ENCODE measurements at places on chromosomes 5 and 9.

GRCh38 chr5:78627175-78627574 is 21.4 kb downstream of the LHFPL2 start:
- DNase-seq = no peak

- DNase-seq = peak; percentile 64
Measured at GRCh38 chr5:16791036-16791705, 144.9 kb downstream of the MYO10 start.

GRCh38 chr9:83355024-83355444 is 183.2 kb downstream of the FRMD3 start:
- no peak for DNase-seq

GRCh38 chr5:174736331-174736721 is 11.9 kb downstream of the MSX2 start:
- no peak for DNase-seq

GRCh38 chr5:74081126-74081525 is 455.1 kb downstream of the ARHGEF28 start:
- DNase-seq = no peak

DNA sequence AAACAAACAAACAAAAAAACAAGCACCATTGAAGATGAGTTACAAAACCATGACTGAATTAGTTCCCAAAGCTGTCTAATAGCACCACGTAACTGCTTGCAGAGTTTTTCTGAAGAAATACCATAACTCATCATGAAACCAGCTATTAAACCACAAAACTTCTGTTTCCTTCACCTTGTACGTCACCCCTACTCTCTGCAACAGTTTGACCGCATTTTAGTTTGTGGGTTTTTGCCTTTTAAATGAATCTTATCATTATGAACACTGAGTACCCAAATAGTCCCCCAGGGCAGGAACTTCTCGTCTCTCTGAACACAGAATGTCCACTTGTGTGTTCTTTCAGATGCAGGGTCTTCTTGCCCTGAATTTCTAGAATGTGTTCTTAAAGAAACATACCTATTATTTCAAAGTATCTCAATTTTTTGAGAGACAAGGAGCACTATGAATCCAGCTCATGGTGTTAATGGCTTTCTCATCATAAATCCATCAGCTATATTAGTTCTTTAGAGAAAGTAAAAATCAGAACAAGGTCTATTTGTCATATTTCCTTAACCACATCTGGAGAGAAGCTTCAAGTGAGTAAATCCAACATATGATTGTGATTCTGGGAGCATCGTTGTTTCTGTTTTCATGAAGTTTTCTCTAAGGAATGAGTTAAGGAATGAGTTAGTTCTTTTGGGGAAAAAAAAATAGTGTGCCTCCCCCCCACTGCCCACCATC is 210.6 kb downstream of the AUH start:
- DNase-seq = no peak

- DNase-seq = peak; percentile 31
Measured at GRCh38 chr5:83503662-83504061, 32.1 kb downstream of the VCAN start.

GRCh38 chr9:74036549-74037231 is 460.4 kb upstream of the RORB start:
- DNase-seq = no peak

DNA sequence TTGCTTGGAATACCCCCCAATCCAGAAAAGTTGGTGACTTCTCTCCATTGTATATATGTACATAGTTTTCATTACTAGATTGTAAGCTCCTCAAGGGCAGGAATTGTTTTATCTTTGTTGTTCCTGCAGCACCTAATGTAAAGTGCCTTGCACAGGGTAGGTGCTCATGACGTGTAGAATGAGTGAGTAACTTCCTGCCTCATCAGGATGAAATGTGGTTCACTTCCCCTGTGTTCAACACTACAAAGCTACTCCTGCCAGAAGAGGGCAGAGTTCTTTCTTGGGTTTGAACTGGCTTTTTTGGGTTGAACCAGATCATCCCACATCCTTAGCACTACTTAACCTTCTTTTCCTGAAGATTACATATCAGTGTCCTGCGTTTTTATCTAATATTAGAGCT is 23.9 kb downstream of the GTF3C4 start:
- DNase-seq = no peak

- DNase-seq = no peak
Measured at GRCh38 chr9:4168526-4168925, 131.3 kb downstream of the GLIS3 start.

GRCh38 chr9:20884985-20885593 is 146.4 kb downstream of the HACD4 start:
- peak; percentile 27 for DNase-seq

GRCh38 chr9:102237094-102237493 is 498.6 kb upstream of the GRIN3A start:
- no peak for DNase-seq

DNA sequence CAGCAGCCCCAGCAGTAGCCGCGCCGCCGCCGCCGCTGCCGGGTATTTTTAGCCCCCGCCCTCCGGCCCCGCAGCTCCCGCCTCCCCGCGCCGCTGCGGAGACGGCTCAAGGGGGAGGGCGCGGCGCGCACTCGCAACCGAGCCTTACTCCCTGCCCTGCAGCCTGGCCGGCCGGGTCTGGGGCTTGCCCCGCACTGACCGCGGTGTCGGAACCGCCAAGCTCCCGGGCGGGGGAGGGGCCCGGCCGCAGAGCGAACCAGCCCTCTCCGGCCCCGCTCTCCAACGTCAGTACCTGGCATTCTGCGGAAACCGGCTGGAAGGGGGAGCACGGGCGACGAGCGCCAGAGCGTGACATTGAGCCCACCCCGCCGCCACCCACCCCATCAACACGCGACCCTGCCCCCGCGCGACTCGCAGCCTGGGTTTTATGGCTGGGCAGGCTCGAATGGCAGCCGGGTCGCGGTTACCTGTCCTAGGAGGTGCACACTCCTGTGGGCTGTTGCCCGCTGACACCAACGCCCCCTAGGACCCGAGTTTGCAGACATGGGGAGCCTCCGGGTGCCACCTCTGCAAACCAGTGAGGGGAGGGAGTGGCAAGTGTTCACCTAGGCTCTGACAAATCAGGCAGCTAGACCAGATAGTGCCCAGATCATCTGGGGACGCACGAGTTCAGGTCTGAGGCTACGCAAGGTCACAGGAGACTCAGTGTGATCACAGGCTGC is at the start of gene ACSL6:
Gene ACSL6, minus strand, starts transcription at position 37 of the 722 bp plus-strand sequence. CDS start 105 bp downstream, outside the sequence.
- no peak for DNase-seq

- DNase-seq = no peak
Measured at GRCh38 chr9:35980289-35981011, 22.5 kb upstream of the OR2S2 start.

DNA sequence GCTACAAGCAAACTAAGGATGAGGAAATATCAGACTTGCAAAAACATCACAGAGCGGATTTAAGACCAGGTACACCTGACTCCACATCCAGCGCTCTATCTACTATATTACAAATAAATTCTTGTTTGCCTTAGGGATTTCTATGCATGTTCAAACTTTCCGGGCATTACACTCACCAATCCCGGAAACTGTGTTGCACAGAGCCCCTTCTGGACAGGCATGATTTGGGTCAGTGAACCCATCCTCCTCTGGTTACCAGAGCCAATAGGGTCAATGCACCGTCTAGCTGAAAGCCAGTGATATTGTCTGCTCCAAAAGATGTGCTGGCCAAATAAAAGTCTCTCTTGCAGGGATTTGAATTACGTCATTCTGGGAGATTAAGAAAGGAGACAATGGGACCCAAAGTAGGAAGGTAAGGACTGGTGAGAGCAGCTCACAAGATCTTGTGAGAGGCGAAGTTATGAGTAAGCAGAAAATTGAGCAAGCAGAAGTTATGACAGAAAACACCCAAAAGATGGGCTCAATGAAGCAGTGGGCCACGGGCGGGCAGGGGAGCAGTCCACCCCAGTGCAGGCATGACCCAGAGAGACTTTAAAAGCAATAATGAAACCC is 155.8 kb upstream of the RAI14 start:
- DNase-seq = no peak

GRCh38 chr5:499233-500209 is 24.7 kb downstream of the SLC9A3 start:
- no peak for DNase-seq

DNA sequence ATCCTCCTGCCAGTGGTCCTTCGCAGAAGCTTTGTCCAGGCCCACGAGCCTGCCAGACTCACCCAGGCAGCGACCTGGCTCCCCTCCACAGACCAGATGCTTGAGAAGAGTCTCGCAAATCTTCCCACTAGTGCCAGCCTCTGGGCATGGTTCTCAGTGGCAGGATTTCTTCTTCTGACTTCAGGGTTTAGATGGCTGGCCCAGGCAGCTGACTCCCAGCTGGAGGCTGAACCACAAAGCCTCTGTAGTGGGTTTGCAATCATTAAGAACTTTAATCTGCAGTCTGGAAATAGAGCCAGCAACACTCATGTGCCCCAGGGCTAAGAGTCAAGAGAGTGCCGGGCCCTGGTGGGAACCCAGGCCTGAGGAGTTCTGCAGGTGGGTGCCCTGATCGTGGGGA is 90.6 kb upstream of the ICE1 start:
- no peak for DNase-seq

DNA sequence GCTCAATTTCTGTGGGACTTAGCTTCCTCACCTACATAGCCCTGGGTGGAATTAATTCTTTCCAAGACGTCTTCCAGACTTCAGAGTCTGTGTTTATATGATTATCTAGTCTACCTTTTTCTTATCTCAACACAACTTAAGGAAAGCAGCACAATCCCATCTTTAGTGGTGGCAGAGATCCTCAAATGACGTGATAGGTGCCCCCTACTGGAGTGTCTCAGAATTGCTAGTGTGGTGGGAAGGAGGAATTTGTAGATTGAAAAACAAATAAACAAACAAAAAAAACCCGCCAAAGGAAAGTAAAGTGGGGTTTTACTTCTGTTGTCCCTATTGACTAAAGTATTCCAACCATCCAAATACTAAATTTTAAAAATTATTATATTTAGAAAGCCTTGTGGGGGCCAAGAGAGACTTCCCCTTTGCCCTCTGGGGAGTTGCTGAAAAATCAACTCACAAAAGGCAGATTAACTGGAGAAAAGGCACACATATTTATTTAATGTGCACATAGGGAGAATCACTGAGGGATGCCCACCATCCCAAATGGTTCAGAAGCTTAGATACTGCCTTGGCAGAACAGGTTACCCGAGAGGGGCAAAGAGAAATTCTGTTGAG is 283.3 kb downstream of the TMEM167A start:
- DNase-seq = no peak

DNA sequence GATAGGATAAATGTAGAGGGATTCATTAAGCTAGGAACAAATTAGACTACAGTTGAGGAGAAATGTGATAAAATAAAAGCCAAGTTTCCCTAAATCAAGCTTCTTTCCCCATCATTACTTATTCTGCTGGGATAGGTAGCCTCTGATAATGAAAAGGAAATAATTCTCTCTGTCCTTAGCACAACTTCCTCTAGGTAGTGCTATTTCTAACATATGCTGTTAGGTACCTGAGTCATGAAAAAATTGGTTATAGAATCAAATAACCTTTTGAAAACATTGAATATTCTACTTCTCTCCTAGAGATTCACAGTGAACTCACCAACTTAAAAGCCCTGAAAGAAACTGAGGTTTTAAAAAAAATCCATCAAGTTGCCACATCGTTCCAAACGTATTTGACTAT is 1793.1 kb downstream of the EFNA5 start:
- DNase-seq = no peak

- no peak for DNase-seq
Measured at GRCh38 chr5:84131372-84131771, 253.3 kb downstream of the EDIL3 start.

GRCh38 chr5:122183788-122184170 is 54.4 kb downstream of the ZNF474 start:
- no peak for DNase-seq

- peak; percentile 77 for DNase-seq
Measured at GRCh38 chr5:154179846-154180710, 10.5 kb upstream of the GALNT10 start.

- DNase-seq = no peak
Measured at GRCh38 chr5:41966401-41967105, 41.5 kb downstream of the FBXO4 start.

- no peak for DNase-seq
Measured at GRCh38 chr5:131548176-131548575, 86.9 kb downstream of the RAPGEF6 start.

DNA sequence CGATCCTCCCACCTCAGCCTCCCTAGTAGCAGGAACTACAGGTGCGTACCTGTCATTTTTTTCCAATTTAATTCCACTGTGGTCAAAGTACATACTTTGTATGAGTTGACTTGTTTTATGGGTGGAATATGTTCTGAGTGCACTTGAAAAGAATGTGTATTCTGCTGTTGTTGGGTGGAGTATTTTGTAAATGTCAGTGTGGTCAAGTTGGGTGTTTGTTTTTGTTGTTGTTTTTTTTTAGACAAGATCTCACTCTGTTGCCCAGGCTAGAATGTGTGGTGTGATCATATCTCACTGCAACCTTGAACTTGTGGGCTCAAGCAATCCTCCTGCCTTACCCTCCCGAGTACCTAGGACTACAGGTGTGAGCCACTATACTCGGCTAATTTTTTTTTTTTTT is 17.9 kb downstream of the SLC25A25 start:
- DNase-seq = no peak

DNA sequence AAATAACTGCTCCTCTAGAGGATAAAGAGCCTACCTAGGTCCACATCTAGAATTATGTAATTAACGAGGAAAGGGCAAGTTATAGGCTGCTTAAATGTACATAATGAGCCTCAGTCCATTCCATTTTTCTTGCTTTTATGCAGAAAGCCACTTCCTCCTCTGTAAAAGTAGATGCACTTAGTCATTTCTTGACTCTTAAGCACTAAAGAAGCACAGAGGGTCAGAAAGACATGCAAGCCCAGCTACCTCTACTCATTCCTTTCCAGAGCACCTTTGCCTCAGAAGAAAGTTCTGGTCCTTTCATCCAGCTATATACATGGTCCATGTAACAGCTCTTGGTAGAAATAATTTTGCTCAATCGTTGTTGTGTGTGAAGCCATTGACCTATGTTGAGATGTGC is 308.0 kb upstream of the NREP start:
- DNase-seq = no peak

DNA sequence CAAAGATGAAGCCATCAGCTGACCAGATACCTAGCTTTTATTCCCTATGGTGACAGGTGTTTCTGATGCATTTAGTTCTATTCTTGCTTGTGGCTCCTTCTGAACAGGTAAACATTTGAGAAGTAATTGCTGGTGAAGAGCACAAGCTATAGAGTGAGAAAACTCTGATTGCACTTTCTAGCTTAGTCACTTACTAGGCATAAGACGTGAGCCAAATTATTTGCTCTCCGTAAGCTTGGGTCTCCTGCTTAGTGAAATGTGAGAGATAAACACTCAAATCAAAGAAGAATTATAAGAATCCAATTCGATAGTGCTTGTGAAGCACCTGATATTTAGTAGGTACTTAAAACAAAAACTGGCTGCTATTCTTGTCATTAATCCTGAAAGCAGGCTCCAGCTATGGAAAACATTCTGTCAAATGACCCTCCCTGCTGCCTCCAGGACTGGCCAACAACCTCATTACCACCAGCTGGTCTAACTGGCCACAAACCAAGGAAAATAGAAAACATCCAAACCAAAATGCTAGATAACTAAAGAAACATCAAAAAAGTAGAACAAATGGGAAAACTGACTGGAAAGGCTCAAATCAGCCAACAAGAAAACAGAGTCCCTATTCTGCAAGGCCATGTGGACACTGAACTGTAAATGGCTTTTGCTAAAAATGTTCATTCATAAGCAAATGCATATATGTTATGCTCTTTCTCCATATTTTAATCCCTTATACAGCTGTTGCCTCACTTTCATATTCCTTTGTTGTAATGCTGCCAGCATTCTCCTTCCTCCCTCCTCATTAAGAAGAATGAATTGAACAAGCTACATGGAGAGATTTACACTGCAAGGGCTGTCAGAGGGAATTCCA is 616.1 kb downstream of the DTWD2 start:
- DNase-seq = no peak

Measured in NCI-H1694 treated with DMSO at 0.1 percent for 48 hours (cell line).